ENCODE measurements at places on chromosomes 3 and 15.

- H3K4me3 ChIP-seq = no peak overlapping the region
- no peak for DNase-seq
- no peaks in the 10 kb centered on the region for H3K27me3 ChIP-seq
- H3K4me1 ChIP-seq = peaks cover 5% of the 10 kb centered on the region
- no peak overlapping the region for H3K27ac ChIP-seq
Measured at GRCh38 chr3:132293251-132293650, 24.0 kb upstream of the ACP3 start.

DNA sequence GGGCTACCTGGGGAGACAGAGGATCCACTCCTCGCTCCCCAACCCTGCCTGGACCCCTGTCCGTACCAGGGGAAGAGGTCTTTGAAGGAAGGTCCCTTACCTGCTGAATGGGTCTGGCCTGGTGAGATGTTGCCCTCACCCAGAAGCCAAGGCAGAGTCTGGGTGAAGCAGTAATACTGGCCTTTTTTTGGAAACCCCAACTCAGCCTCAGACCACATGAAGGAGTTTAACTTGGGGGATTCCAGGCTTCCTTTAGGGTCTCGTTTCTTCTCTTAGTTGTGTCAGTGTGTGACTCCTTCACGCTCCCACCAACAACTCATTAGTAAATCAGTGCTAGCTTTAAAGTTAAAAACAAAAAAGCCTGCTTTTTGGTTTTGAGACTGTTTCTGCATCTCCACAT, 45.6 kb downstream of the RTP1 start:
- no peak for DNase-seq
- peaks cover 7% of the 10 kb centered on the region for H3K36me3 ChIP-seq
- peaks cover 4% of the 10 kb centered on the region for H3K27me3 ChIP-seq
- H3K4me3 ChIP-seq = no peak overlapping the region

DNA sequence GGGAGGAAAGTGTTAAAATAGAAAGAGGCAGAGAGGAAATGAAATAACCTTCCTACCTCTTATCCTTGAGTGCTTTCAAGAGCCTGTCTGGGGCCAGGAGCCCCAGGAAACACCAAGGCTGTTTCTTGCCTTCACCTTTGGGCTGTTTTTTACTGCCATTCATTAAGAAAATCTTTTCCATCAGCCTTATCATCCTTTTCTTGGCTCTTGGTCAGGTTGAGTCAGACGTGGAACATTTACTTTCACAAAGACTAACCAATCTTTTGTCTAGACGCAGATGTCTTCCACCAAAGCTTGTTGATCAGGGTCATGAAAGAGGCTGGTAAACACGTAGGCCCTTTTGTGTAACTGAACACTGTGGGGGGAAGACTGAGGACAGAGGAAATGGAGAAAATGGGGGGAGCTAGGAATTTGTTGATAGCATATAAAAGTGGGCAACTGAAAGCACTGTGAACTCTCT, 151.0 kb upstream of the THBS1 start:
- no peak overlapping the region for H3K4me3 ChIP-seq
- DNase-seq = no peak
- H3K4me1 ChIP-seq = peaks cover 61% of the 10 kb centered on the region
- H3K36me3 ChIP-seq = no peaks in the 10 kb centered on the region

GRCh38 chr3:72487078-72487765, 361.0 kb downstream of the SHQ1 start:
- peak; percentile 37 for DNase-seq
- H3K27me3 ChIP-seq = peaks cover 13% of the 10 kb centered on the region
- H3K36me3 ChIP-seq = no peaks in the 10 kb centered on the region
- peaks cover 53% of the 10 kb centered on the region for H3K4me1 ChIP-seq
- H3K4me3 ChIP-seq = no peak overlapping the region

DNA sequence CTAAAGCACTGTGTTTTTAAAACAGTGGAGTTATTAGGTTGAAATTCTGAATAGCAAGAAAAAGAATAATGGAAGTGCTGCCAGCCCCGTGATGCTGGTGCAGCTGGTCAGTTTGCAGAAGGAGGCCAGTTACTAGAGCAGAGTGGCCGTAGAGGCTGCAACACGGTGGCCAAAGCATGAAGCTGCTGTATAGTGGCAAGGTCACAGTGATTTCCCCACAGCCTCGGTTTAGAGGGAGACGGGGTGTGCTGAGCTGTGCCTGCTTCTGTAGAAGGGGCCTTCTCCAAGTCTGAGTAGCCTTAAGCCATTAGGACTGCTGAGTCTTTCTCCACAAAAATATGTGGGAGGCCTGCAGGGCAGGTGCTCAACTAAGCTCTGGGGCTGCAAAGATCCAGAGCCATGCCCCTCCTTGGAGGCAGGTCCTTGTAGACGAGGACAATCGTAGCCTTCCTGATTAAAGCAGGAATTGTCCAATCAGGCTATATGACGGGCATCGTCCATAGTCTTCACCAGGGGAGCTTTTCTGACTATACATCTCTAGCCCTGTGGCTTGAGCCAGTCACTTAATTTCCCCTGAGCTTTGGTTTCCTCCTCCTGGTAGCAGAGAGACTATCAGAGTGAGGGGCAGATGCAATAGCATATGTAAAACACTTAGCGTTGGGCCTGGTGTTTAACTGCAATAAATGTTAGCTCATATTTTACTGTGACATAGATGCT, 151.6 kb downstream of the PGPEP1L start:
- no peaks in the 10 kb centered on the region for H3K27me3 ChIP-seq
- H3K36me3 ChIP-seq = no peaks in the 10 kb centered on the region
- peaks cover 79% of the 10 kb centered on the region for H3K4me1 ChIP-seq
- no peak overlapping the region for H3K4me3 ChIP-seq
- DNase-seq = no peak

GRCh38 chr15:75713338-75713895, 769 bp upstream of the CSPG4 start:
- peaks cover 7% of the 10 kb centered on the region for H3K27me3 ChIP-seq
- peaks cover 40% of the 10 kb centered on the region for H3K4me1 ChIP-seq
- H3K36me3 ChIP-seq = no peaks in the 10 kb centered on the region

- H3K36me3 ChIP-seq = no peaks in the 10 kb centered on the region
- H3K27me3 ChIP-seq = peaks cover 8% of the 10 kb centered on the region
- DNase-seq = no peak
- no peak overlapping the region for H3K27ac ChIP-seq
- no peak overlapping the region for H3K4me3 ChIP-seq
Measured at GRCh38 chr3:46713898-46714552, 3.6 kb downstream of the PRSS50 start.

DNA sequence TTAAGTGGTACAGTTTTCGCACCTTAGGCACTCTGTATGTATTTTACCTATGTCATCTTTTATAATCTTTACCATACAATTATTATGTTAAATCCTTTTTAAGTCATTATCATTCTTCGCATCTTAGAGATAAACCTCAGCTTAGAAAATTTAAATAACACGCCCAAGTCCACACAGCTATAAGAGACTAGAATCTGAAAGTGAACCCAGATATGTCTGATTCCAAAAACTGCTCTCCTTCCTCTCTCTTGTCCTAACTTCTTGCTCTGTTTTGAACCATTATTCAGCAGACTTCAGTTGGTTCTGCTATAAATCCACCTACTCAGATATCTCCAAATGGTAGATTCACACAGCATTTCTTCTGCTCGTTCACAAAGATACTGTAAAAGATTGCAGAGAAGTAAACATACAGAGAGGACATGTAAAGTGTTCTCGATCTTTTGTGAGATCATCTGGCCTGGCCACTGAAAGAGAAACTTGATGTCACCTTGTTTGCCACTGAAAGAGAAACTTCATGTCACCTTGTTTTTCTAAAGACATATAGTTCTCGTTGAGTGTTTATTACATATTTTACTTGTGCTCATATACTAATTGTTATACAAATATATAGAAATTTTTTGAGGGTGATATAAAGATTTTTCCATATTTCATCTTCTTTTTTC, 533.2 kb downstream of the GRM7 start:
- H3K4me3 ChIP-seq = no peak overlapping the region
- no peaks in the 10 kb centered on the region for H3K4me1 ChIP-seq
- H3K27ac ChIP-seq = no peak overlapping the region

- no peak overlapping the region for H3K27ac ChIP-seq
- no peak for DNase-seq
- H3K4me3 ChIP-seq = no peak overlapping the region
Measured at GRCh38 chr3:15667484-15667883, 65.9 kb downstream of the BTD start.

Data from nephron progenitor cell (in vitro differentiated cells).